ENCODE measurements at places on chromosomes 5 and 9.

DNA sequence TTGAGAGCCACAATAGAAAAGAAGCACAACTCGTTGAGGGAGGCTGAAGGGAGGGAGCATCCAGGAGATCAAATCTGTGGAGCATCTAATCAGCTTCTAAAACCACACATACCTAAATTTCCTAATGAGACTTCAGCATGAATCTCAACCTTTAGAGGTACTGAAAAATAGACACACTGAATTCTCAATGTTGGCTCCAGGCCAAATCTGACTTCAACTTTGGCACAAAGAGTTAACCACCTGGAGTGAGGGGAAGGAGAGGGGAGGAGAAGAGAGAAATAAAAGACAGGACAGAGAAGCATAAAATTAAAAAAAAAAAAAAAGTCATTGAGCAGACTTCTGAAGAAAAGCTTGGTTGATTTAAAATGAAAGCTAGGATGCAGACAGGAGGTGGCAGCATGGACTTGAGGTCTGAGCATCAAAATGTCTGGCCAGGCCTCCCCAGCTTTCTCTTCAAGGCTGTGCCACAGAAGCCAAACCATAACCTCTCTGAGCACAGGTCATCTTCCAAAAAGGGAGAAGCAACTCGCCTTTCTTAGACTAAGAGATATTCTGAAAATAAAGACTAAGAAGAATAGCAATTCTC lies 205.6 kb downstream of the DENND1A start:
- DNase-seq: no peak

DNA sequence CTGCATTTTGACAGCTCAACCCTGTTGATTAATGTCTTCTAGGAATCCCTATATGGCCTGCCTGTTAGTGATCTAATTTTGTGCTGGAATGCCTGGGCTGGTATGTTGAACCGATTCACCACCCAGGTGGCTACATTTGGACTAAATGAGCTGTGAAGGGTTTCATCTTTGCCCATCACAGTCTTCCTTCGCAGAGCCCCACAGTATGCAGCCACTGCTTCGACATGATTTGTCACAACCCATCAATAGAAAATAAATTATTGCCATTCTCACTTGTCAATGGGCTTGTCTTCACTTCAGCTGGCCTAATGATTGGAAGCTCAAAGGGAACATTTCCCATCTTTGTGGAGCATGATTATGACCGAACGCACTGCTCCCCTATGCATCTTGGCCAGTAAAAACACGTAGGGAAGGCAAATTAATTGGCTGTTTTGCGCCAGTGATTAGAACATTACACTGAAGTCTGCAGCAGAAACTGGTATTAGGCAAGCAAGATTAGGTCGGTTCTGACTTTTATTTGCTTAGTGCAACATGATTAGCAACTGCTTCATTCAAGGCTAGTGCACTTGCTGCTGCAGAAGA lies 408.5 kb downstream of the KIAA0825 start:
- DNase-seq: no peak

DNA sequence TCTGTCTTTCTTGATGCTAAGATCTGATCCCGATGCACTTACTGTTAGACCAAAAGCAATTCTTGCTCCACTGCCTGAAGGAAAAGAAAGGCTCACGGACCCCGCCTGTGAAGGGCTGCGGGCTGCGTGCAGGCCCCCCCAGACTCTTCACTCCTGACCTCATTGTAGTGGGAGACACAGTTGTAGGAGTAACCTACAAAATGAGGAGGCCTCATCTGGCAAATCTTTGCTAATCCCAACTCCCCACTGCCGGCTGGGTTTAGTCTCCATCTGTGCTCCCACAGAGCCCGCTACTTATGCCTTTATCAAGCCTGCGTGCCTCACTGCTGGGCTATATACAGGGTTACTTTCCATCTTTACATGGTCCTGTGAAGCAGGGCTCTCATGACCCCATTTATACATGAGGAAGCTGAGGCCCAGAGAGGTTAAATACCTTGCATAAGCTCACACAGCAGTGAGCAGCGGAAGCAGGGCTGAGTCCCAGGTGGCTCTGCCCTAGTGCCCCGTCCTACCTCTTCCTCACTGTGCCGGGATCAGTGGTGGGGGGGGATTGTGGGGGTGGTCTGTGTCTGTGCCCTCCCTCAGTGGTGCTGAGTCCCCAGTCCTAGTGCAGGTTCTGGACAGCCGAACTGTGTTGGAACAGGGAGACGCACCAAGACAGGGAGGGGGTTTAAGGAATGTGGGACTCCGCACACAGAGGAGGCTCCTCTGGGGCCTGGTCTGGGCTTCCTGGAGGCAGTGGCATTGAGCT lies 43.9 kb upstream of the RNF130 start:
- no peak for DNase-seq

- DNase-seq: no peak
These were observed 6.8 kb downstream of the CHD1 start for GRCh38 chr5:98921947-98922505.

GRCh38 chr5:115194676-115195075 lies 25.0 kb upstream of the TRIM36 start:
- DNase-seq: no peak

GRCh38 chr5:151589878-151590570 lies 1.1 kb downstream of the FAT2 start:
- no peak for DNase-seq

- DNase-seq: no peak
These were observed 182.7 kb downstream of the PAPPA start for GRCh38 chr9:116336133-116336862.

- DNase-seq: no peak
These were observed 32.7 kb downstream of the KCNIP1 start for GRCh38 chr5:170536525-170536924.

- DNase-seq: no peak
These were observed 47.0 kb upstream of the CHD1 start for GRCh38 chr5:98975682-98976407.

DNA sequence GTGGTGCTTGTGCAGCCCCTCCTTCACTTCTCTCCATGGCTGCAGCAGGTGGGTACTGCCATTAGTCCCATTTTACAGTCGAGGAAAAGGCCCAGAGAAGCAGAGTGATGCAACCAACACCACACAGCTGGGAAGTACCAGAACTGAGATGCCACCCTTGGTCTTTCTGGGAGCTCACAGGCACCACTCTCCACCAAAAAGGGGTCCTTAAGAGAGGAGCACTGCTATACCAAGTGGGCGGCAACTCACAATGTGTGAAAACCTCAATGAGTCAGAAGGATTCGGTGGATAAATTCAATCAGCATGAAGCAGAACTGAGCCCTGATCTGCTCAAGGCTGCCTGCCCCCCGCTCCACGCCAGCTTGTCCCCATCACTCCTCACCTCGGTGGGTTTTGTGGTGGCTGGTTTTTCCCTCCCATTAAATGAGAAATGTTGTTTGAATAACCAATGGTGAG lies 213.7 kb downstream of the FSTL4 start:
- DNase-seq: peak; percentile 75

GRCh38 chr9:110069326-110070248 lies 138.4 kb downstream of the C9orf152 start:
- no peak for DNase-seq

GRCh38 chr9:105305856-105306255 lies 61.4 kb downstream of the SLC44A1 start:
- DNase-seq: no peak

GRCh38 chr5:38756068-38756467 lies 89.7 kb upstream of the OSMR start:
- DNase-seq: no peak

DNA sequence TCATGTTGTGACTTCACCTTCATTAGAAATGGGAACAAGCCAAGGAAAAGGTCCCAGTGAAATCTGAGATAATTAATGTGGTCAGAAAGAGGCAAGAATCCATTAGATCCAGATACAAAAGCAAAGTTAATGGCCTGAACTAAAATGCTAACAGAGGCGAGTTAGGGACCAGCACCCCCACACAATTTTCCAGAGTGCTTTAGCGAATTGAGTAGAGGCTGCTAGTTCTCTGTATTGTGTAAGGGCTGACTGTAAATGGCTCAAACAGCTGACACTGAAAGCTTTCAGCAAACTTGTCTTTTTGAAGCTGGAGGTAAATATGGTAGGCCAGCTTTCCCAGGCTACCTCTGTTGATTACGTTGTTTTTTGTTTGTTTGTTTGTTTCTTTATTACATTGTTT lies 75.5 kb downstream of the CSNK1A1 start:
- no peak for DNase-seq

DNA sequence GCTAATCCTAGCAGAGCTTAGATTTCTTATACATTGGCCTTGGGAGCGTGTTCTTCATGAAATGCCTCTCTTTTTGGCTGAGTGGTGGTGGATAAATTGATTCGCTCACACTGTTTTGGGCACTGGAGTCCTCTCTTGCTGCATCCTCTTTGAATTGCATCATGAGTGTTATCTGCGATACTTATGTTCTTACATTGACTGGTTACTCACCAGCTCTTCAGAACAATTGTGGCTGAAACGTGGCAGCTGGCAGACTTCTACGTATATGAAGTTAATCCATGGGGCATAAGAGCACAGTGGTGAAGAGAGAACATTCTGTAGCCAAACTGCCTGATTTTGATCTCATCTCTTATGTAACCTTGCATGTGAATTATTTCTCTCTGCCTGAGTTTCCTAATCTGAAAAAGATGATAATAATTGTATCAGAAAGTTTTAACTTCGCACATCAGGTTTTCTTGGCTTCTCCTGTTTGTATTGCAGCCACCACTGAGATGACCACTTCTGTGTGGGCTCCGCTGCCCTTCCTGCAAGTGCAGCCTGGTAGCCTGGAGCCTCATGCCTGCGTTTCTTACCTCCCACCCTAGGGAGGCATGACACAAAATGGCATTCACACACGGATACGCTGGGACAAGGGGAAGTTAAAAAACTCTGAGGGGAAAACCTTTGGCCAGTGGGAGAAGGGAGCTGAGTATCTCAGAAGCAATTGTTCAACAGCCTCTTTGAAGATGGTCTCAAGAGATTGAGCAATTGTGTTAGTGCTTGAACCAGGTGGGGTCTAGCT lies 295.2 kb downstream of the ARHGAP26 start:
- DNase-seq: peak; percentile 30

DNA sequence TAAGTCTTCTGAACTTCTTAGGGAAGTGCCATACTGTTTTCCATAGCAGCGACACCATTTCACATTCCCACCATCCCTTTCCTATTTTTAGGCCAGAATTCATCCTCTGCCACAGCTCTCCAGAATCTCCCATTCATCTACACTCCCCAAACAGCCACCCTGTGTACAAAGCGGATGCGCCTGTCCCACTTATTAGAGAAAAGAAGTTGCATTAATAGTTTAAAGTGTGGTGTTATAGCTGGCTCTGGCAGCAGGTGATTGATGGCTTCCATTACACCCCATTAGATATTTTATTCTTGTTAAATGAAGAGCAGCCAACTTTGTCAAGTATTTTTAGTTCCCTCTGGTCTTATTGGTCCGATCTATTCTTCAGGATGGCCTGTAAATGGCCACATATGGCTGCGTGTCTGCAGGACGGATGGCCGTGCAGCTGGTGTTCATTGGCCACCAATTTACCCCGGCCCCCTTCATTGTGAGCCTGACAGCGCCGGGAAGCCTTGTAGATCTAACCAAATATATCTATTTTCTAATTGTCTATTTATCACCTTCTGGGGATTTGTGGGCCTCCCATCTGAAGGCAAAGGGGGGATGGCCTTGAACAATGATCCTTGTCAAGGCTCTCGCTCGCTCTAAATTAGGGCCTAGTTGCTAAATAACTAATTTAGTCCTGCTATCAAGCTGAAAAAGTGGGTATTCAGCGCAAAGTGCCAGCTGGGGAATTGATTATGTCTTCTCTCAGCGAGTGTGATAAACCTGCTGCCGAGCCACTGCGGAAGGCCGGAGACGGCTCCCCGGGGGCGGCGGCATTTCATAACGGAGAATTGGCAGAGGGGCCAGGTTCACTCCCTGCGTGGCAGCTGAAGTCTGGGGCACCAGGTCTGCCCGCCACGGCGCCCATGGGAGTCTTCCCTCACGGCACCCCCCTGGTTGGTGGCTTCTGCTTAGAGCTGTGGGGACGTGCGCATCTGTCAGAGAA lies 141.1 kb downstream of the MELK start:
- no peak for DNase-seq

DNA sequence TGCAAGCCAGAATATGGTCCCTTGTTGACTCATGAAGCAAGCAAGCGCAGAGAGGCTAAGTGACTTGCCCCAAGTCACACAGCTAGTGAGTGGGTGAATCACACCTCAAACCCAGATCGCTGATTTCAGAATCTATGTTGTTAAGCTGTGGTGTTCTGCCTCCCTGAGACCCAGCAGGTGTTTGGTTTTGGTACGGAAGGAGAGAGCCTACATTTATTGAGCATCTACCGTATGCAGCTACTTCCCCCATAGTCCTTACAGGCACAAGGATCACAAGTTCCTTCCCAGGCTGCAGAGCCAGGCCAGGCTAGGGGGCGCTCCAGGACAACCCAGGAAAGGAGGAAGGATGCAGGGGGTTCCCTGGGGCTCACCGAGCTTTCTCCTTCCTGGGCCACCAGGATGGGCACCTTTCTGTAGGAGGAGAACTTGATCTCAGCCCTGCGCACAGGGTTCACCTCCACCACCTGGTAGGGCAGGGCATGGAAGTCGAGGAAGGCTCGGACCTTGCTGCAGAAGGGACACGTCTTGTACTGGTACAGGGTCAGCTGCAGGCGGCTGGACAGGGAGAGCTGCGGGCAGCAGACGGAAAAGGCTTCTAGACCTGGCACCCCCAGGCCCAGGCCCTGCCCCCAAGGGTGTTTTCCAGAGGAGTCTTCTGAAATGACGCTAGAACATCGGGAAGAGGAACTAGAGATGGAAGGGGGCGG lies 2.5 kb downstream of the PTGES2 start:
- DNase-seq: peak; percentile 45

- DNase-seq: no peak
These were observed 127.3 kb downstream of the MACROH2A1 start for GRCh38 chr5:135271533-135272310.

- no peak for DNase-seq
These were observed 78.7 kb upstream of the ACTBL2 start for GRCh38 chr5:57561231-57561842.

- no peak for DNase-seq
These were observed 99.8 kb downstream of the SLC44A1 start for GRCh38 chr9:105344283-105344682.

DNA sequence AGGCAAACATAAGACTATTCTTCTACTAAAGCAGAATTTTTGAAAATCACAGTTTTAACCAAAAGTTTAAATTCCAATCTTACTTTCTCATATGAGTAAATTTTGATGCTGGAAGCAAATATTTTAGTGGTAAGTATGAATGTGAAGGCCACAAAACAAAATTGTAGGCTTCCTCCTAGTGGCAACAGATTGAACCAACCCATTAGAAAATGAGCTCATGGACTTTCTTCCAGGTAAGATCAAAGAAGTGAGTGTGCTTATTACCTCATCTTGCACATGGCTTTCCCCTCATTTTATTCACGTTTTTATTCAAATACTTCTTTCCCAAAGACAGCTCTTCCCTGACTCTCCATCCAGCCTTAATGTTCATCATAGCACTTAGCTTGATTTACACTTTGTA lies 16.5 kb upstream of the RLN2 start:
- DNase-seq: no peak

DNA sequence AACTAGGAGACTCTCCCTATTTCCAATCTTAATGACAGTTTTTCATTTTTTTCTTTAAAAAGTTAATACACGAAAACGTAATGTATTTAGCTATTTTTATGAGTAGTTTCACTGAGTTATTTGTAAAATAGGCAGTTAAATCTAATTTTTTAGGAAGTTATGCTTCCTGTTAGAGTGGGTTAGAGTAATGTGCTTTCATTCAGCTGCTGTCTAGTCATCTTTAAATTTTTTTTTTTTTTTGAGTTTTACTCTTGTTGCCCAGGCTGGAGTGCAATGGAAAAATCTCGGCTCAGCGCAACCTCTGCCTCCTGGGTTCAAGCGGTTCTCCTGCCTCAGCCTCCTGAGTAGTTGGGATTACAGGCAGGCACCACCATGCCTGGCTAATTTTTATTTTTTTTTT lies 34.0 kb downstream of the CDC42SE2 start:
- DNase-seq: no peak

- DNase-seq: no peak
These were observed 292.7 kb downstream of the TMEM167A start for GRCh38 chr5:82784521-82784920.
